Stomach (tissue), 19 donors: ENCODE measurements at places on chromosomes 2 and 18. TPM values are rescaled to one million over a fixed set of nuclear protein-coding genes. Genes with fewer than 3 reads are reported as not detected.

GRCh38 chr18:59685501-59685900, 11.7 kb downstream of the CCBE1 start:
- DNase-seq, result no peak

DNA sequence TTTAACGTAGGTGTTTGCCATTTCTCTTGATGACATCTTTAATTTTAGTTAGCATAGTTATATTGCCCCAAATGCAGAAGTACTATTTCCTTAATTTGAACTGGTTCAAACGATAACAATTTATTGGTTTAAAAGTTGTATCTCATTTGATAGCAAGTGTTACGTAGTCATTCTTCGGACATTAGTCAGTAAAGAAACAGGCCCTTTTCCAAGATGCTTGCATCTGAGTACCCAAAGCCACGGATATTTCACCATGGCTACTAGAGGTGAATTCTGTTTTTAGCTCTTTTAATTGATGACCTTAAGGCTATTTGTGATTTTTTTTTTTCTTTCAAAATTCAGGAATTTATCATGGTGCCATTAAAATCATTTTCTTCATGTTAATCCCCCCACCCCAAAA, 32.1 kb downstream of the GLS start:
- DNase-seq, result no peak

- DNase-seq, result no peak
These were observed 348.3 kb downstream of the ADCYAP1 start for GRCh38 chr18:1252936-1253335.

CCDC121 gene
- total RNA-seq, result 0.87 TPM
